ENCODE measurements at places on chromosomes 12 and 14. TPM values are rescaled to one million over a fixed set of nuclear protein-coding genes. Genes with fewer than 3 reads are reported as not detected.

Gene TAS2R31
- total RNA-seq: 1.4 TPM

Gene PRPF40B
- total RNA-seq: 26.8 TPM

DNA sequence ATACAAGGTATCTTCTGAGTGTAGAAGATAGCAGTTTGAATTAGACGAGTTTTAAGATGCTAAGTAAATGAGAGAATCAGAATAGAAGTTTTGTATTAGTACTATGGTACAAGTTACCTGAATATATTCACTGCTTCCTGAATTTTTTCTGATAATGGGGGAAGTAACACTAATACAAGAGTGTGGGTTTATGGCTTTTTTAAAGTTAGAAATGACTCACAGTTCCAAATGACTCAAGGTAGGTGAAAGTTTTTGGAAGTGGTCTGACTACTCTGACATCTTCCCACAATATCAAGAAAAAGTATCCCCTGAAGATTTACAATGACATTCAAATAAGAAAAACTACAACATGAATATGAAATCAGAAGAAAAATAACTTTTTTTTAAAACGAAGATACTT is 123.7 kb upstream of the GARIN6 start:
- DNase-seq: no peak

DNA sequence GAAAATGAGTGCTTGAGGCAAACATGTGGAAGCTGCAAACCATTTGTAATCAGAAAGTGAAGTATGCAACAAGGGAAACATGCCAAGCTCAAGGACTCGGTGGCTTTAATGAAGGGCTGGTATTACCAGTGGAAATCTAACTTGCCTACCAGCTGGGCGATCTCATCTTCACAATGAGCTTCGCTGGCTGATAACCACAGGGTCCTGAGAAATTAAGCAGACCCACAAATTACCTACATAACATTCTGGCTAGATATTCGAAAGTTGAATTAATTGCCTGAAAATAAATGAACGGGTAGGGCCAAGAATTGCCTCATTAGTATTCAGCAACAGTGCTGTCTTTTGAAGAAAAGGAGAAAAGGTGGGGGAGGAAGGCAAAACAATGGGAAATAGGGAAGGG is 439.4 kb downstream of the PDZRN4 start:
- DNase-seq: no peak

Gene JPH4
- total RNA-seq: 46.7 TPM

Gene IPO8
- total RNA-seq: 59.8 TPM

DNA sequence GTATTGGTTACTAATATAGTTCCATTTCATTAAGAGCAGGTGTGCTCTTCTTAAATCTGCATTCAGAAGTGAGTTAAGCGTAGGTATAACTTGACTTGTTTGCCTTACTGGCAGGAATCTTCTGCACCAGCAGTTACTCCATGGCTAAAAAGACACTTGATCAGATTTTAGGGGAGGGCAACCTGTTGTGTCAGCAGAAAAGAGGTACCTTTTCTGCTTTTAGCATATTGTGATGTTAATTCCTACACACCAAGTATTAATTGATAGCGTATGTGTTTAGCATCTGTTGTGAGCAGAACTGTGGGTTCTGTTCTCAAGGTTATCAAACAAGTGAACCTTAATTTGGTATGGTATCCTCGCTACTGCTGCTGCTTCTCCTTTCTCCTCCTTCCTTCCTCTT is 38.3 kb downstream of the TTLL5 start:
- no peak for DNase-seq

- no peak for DNase-seq
Observed at GRCh38 chr12:87304406-87304805, 724.8 kb downstream of the C12orf50 start.

Gene FAM90A1
- total RNA-seq: not detected

DNA sequence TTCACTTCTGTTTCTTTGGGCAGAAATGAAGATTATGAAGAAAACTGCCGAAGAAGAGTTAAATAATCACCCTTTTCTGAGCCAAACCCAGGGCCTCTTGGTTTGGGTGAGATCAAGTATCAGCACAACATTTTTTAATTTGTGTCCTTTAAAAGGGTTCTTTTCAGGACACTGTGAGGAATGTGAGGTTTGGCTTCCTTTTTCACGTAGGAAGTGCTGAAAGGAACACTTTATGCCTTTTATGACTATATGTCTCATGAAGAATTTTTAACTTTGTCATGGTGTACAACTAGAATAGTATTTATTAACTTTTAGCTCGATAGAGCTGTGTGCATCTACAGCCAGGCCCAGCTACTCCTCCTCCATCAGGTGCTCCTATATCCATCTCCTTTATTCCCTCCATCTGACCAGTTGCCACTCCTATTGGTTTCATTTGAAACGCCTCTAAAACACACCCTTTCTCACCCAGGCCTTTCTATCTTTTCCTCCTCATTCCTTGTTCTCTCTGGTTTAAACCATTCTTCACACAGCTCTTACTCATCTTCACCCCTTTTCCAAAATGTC is 103.6 kb upstream of the LRIG3 start:
- DNase-seq: no peak

GRCh38 chr14:51219473-51220448 is 20.3 kb upstream of the TMX1 start:
- no peak for DNase-seq

Gene TAS2R50
- total RNA-seq: 0.33 TPM

Gene TNFRSF1A
- 42.1 TPM for total RNA-seq

Gene TPH2
- total RNA-seq: 0.90 TPM

All from H1 (cell line).